ENCODE measurements at places on chromosomes 4 and X.

DNA sequence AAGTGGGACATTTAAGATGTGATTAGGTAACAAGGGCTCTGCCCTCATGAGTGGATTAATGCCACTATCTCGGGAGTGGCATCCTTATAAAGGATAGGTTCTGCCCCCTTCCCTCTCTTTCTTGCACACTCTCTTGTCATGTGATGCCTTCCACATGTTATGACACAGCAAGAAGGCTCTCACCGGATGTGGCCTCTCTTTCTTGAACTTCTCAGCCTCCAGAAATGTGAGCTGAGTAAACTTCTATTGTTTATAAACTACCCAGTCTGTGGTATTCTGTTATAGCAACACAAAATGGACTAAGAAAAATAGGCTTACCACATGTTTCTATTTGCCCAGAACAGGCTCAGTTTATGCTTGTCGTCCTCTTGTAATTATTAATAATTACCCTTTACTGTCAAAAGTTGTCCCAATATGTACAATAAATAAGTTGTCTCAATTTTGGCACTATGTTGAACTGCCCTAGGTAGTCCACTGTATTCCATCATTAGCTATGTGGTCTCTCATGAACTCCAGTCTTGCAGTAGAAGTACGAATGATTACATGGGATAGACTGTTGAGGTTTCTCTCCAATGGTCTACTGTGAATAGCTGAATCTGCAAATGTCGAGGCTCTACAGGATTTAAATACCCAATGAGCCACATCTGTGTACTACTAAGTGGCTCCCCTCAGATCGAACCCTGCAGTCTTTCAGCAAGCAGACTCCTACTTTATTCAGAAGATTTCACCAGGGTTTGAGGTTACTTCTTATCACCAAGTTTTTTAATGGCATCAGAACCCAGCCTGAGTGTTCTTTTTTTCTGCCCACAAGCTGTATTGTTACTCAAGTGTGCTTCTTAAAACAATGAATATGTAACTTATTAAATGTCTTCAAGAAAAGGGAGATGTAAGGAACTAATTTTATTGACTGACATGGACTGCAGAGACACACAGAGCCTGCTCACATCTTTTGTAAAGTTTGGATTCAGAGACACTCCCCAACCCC, 102.0 kb upstream of the LEF1 start:
- DNase-seq, result no peak

GRCh38 chr4:82561786-82562563, at the start of gene TMEM150C:
TMEM150C (minus strand) TSS chr4:82561988; CDS start chr4:82504657, 57,331 bp downstream.
- DNase-seq, result peak; percentile 6

DNA sequence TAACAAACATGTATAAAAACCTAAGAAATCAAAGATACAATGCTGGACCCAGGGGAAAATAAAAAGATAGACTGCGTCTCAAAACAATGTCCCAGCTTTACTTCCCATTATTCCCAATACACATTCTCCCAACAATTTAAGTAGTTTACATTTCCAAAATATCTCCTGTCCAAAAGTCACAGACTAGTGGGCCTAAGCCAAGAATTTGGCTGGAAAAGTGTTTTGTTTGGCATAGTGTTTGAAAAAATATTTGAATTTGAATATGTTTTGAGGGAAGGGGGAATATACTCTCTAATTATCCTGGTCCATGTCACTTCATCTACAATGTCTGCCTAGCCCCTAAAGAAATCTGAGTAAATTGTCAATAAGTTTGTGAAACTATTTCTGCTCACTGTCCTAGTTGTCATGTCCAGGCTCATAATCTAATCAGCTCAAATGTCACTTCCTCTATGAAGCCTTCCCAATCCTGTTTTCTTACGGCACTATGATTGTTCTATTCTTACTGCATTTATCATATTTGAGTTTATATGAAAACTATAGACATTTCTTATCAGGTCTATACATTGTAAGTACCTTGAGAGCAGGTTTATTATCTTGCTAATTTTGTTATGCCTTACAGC, 74.4 kb downstream of the SEC24D start:
- no peak for DNase-seq

- DNase-seq, result no peak
These were observed 375 bp downstream of the FGFR3 start for GRCh38 chr4:1793496-1793840.

- DNase-seq, result peak; percentile 45
These were observed 47.8 kb downstream of the APLN start for GRCh38 chrX:129606918-129607317.

DNA sequence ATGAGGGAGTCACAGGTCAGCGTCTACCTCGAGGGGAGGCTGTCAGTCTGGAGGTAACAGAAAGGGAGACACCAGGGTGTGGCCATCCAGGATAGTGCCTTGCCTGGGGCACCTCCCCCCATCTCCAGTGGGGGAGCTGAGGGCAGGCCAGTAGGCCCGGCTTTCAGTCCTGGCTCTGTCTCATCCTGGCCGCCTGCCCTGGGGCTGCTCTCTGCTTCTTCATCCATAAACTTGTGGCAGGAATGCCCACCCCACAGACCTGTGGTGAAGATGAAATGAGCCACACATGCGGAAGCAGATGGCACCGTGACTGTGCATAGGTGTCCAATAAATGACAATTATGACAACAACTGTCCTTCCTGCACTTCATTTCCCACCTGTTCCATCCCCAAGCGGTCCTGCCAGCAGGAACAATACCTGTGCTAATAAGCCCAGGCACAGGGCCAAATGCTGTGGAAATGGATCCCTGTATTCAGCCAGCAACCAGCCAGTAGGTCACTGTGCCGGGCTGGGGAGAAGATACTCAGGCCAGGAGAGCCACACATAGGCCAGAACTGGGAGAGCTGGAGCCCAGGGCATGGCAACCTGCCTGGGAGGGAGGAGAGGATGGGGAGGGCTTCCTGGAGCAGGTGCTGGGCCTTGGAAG, 30.2 kb downstream of the TRO start:
- no peak for DNase-seq

DNA sequence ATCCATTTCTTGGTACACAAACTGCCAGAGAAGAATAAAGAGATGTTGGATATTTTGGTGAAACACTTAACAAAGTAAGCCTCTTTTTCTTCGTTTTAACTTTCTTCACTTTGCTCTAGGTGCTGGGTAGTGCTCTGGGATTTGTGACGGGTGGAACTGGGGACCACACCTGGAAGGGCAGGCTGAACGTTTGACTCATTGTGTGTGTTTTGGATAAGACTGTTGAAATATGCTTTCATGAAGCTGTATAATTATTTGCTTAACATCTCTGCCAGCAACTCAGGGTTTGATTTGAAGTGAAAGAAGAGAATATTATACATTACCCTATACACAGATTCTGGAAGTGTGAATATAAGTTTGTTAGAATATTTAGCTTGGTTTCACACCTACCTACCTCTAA, 233.2 kb downstream of the ARHGAP10 start:
- DNase-seq, result no peak
